A549 treated with ZK216348 at 1 μM for 4 hours (cell line): ENCODE measurements at places on chromosomes 4 and X. TPM values are rescaled to one million over a fixed set of nuclear protein-coding genes. Genes with fewer than 3 reads are reported as not detected.

TMEM31 gene
- total RNA-seq = 0.40 TPM in 1 of 5 replicates, not detected in the others

NPY2R gene
- total RNA-seq = not detected in 5 replicates

ASB12 gene
- total RNA-seq = not detected in 5 replicates

CYSLTR1 gene
- not detected in 5 replicates for total RNA-seq
